ENCODE measurements at places on chromosomes 2 and 18.
A peak's percentile ranks its signal among the peaks of the same experiment; 100 is the strongest.

DNA sequence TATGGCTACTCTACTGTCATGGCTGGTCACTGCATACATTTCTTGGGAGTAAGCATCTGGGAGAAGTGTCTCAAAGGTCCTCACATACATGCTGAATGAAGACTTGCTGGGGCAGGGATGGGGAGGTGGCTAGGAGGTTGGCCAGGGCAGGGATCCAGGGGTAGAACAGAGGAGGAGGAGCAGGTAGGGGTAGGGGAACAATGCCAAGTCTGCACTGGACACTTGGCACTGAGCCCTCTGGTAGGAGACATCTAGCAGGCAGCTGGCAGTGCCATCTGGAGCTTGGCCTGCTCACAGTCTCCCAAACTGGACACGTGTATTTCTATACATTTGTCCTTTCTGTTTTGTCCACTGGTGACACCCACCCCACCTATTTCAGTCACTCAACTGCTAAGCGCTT lies 62.7 kb upstream of the REV1 start:
- DNase-seq: no peak

DNA sequence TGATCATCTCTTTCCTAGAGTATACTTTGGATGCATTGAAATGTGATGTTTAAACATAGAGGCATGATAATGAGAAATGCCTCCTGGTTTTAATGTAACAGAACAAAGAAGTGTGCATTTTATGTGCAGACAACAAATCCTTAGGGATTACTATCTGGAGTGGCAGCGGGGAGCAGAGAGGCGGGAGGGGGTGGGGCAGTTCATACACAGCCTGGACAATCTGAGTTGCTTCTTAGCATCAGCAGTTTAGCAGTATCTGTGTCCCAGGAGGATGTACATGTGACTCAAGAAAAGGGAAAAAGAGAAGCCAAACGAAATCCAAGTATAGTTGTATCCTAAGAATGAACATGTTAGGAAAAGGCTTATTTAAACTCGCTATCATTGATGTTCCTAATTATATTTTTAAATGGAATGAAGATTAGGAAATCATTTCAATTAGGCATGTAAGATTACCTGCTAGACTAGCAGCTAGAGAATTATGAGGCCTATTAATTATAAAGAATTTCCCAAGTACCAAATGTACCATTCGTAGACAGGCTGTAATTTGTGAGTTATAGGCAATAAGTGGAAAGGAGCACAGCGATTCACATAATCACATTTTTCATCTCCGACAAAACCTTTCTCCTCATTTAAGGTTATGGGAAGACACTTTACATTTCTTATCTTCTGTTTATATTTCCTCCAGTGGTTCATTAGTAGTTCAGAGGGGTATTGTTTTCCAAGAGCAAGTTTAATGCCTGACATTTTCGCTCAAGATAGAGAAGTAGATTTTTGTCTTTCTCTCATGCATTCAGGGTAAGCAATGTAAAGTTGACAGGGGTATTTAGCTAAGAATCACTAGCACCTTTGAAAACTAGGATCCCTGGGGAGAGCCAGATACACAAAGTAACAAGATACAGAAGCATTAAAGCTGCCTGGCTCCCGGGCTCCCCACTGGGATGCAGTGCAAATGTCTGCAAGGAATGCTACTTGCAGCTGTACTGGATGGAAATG lies 141.3 kb upstream of the NOSTRIN start:
- no peak for DNase-seq

DNA sequence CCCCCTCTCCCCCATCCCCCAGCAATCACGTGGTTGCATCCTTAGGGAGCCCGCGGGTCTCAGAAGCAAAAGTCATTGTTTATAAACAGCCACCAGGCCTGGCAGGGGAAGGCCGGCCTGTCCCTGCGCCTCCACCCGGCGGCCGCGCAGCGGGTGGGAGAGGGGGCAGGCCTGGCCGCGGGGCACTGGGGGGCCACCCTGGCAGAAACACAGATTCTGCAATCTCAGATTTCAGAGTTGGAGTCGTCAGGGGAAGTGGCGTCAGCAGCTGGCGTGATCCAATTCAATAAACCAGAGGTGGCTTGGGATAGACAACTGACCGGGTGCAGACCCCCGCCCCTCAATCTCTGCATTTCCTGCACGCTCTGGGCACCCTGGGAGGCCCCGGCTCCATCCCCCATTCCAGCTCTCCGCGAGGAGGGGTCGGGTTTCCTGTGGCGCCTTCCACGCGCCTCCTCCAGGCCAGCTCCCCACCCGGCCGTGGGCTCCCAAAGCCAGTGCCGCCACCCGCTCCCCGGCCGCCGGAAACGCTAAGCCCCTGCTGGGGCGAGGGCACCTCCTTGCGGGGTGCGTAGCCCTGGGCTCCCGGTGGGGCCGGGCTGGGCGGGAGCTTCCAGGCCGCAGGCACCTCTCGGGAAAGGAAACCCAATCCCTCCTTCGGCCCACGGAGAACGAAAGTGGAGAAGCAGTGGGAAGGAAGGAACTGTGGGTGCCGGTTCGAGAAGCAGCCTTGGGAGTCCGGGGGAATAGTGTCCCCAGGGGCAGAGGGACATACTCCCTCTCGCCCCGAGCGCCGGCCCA lies 1.1 kb downstream of the BIN1 start:
- DNase-seq: peak; percentile 57

GRCh38 chr2:14712111-14712510 lies 79.6 kb downstream of the LRATD1 start:
- DNase-seq: peak; percentile 28

- DNase-seq: no peak
Measured at GRCh38 chr2:101238930-101239759, 13.5 kb upstream of the CNOT11 start.

DNA sequence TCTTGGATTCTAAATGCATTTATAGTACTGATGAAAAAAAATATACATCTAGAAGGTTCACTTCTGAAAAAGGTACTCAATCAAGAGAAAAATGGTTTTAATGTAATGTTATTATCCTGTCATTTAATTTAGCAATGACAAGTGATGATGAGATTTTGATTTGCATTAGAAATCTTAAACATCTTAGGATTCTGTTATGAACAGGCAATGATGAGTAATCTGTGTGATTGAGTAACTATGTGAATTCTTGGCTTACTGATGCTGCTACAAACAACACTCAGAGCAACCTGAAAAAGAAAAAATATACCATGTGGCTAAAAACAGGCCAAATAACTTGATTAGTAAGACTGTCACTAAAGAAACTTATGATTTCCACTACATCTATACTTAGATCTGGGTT lies 30.1 kb downstream of the RBKS start:
- DNase-seq: peak; percentile 87

DNA sequence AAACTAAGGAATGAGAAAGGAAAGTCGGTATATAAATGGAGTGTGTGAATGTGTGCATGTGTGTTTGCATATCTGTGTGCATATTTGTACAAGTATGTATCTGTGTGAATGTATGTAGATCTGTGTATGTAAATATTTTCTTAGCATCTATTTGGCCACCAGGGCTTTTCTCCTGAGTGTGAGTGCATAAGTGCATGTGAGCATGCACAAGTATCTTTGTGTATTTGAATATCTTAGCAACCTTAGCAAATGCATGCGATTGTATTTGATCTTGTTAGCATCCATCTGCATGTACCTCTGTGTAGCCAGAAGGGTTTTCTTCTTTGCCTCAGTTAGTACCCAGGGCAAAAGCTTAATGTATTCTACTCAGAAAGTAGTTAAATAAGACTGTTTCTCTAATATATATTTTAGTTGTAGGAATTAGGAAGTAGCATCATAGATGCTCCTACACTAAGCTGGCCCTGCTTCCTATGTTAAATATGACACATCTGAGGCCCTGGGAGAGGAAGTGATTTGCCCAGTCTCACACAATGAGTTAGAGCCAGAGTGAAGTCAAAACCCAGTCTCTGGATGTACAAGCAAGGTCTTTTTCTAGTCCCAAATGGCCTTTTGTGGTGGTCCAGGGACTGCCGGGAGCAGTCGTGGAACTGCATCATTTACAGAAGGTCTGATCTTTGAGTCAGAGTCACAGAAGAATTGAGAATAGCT lies 9.2 kb downstream of the FKBP1B start:
- no peak for DNase-seq

- peak; percentile 52 for DNase-seq
Measured at GRCh38 chr2:167209784-167210183, 321.5 kb downstream of the XIRP2 start.

DNA sequence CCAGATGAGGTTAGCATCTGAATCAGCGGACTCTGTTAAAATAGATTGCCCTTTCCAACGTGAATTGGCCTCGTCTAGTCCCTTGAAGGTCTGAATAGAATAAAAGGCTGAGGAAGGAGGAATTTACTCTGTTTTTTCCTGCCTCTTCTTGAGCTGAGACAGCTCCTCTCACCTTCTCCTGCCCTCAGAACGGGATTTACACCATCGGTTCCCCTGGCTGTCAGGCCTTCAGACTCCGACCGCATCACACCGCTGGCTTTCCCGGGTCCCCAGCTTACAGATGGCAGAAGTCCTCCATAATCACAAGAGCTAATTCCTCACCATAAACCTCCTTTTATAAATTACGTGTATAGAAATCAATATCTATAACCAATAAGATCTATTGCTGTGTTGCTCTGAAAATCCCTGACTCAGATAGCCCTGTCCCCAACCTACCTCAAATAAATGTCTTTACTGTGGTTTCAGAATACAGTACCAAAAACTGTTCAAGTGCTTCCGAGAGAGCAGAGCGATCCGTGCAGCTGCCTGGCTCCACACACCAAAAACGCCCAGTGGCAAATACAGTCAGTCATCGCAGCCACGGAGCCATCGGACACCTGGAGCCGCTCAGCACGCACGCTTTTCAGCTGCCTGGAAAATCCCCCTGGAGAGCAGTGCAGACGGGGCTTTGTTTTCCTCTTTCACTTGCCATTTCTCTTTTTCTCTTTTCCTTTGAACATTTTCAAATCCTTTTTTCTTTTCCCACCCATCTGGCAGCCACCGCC lies 196.9 kb downstream of the NRP2 start:
- no peak for DNase-seq

- peak; percentile 77 for DNase-seq
Measured at GRCh38 chr2:132815516-132815915, 145.5 kb upstream of the LYPD1 start.

DNA sequence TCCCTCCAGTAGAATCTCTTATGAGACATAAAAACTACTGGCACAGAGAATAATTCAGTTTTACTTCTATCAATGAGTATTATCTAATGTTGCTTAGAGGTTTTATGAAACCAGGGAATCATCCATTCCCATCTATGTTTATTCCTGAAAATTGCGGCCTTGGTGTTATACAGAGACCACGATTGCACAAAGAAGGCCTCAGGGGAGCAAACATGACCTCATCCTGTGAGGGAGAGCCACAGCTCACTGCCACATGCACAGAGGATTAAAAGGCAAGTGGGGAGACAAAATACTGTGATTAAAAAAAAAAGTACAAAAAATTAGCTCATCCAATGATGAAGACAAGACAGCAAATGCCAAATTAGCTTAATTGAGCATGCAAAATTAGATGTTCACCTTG lies 111.8 kb upstream of the SLC35G4 start:
- DNase-seq: peak; percentile 77

DNA sequence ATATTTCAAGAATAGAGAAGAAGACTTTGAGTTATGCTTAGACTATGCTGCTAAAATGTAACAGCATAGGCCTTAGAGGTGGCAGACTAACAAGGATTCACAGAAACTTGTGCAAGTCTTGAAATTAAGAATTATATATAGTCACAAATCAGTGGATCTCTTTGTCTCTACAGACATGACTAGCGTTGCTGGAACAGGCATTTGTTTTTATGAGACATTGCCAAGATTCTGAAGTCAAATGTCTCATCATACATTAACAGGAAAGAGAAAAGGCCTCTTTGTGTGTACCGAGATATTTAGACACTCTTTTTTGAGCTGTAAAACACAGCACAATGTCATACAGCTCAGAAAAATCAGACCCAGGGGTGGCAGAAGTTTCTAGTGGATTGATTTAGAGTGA lies 207.1 kb downstream of the TMX3 start:
- DNase-seq: peak; percentile 44

DNA sequence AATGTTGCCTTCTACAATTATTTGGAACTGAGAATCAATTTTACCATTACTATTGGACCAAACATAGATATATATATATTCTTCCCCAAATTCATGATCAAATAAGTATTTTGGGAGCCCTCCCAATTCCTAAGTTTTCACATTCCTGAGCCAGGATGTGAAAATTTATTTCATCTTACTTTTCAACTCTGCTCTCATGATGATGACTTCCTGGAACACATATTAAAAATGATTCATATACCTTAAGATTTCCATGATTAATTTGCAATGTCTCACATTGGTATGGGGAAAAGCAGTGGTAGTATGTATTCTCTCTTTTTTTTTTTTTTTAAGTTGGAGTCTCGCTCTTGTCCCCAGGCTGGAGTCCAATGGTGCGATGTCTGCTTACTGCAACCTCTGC lies 596.1 kb upstream of the ZEB2 start:
- no peak for DNase-seq

- DNase-seq: no peak
Measured at GRCh38 chr2:43070676-43071502, 155.5 kb downstream of the ZFP36L2 start.

DNA sequence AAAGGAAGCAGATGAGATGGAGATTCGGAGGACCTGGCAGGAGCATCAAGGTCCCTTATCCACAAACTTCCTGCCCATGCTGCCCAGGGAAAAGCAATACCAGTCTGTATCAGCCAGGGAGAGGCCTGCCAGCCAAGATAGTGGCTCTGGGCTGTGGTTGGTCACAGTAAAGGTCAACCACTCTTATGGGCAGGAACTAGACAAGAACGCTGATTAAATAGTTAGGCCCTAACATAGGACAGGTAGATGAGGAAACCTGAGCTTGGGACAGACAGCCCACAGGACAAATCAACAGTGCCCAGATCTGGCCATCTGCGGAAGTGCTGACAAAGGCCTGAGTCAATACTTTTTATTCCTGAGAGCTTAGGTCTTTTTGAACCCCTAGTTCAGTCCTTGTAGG lies 10.7 kb downstream of the PSTPIP2 start:
- DNase-seq: no peak

DNA sequence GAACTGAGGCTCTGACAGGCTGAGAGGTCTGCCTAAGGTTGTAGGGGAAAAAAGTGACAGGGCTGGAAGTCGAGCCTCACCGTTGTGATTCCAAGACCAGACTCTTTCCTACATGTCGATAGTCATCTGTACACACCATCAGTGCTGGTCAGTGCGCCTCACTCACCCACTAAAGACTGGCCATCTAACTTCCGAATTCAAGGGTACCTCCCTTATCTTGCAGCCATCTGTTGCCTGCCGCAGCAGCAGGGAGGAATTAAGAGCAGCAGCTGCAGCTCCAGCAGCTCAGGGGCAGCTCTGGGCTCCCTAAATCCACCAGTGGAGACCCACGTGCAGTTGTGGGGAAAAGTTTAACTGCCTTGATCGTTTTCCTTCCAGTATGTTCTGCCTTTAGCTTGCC lies 32.6 kb upstream of the GPR39 start:
- DNase-seq: no peak
